ENCODE measurements at places on chromosomes 3 and 15. TPM values are rescaled to one million over a fixed set of nuclear protein-coding genes. Genes with fewer than 3 reads are reported as not detected.

GRCh38 chr15:92277776-92278175 is 115.9 kb upstream of the ST8SIA2 start:
- DNase-seq, result no peak

DNA sequence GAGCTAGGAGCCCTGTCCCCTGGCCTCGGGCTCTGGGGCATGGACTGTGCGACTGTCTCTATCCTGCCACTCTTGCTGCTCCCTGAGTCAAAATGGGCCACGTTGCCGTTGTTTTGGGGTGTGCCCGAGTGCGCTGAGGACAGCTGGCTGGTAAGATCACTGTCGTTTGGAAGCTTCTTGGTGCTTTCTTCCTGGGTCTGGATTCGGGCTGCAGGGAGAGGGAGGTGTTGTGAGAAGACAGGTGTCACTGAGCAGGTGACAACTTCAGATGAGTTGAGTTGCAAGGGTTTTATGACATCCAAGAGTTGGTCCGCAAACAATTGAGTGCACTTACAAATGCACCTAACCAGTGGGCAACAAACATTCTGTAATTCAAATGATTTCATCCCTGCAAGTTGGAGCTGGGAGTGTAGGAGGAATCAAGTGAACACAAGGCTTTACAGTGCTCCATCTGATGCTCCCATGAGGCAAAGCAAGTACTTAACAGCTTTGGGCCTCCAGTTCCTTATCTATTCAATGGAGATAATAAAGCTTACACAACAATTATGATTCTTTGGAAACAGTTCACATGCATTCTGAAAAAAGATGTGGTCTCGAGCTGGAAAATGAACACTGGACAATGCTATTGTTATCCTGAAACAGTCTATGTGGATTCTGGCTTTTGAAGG is 11.0 kb upstream of the STARD5 start:
- DNase-seq, result no peak

DNA sequence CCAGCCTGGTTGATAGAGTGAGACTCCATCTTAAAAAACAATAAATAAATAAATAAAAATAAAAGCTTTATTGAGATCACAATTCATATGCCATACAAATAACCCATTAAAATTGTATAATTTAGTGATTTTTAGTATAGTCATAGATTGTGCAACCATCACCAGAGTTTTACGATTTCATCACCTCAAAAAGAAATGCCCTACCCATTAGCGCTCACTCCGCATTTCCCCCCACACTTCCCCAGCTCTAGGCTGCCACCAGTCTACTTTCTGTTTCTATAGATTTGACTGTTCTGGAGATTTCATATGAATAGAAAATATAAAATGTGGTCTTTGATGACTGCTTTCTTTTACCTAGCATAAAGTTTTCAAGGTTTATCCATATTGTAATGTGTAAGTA is 57.0 kb downstream of the ARHGEF26 start:
- no peak for DNase-seq

The TIMP4 gene
- 78.9 TPM for total RNA-seq

DNA sequence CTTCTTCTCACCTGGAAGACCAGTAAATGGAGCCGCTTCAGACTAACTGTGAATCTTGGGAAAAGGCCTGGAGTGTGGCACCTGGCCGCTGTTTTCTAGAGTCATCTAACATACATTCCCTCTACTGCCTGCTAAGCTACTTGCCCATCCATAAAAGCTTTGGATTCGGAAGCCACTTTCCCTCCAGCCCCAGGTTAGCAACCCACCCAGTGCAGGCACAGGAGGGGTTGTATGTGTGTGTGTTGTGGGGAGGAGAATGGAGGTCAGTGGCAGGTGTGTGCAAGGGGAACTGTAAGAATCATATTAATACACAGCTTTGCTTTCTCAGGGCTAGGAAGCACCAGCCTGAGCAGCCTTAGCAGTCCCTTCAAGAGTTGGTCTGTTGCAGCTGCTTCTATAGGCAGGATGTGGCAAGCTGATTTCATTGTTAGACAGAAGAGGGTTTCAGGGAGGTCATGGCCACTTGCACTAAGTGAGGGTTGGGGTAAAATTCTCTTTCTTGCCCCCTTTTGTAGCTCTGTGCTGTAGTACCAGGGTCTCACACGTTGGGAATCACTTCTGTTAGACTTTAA is 8.9 kb downstream of the NSUN3 start:
- no peak for DNase-seq

- peak; percentile 84 for DNase-seq
Measured at GRCh38 chr3:122794779-122795673, at the start of gene SLC49A4. SLC49A4 (plus strand) TSS chr3:122795069; CDS start chr3:122795193, 124 bp downstream.

The RGMA gene
- total RNA-seq, result 76.7 TPM

DNA sequence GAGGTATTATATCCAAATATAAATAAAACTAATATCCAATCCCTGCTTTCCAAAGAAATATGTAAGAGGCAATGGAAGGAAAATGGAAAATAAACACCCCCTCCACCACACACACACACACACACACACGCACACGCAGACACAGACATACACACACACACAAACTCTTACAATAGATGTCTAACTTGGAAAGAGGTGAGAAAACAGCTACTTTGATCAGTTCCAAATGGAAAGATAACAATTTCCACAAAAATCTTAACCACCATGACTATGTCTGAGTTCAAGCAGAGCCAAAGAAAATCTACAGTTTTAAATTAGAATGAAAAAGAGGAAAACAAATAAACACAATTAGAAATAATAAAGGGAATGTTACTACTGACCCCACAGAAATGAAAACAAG is 285.3 kb upstream of the TGFBR2 start:
- no peak for DNase-seq

The SLC12A1 gene
- total RNA-seq, result not detected

DNA sequence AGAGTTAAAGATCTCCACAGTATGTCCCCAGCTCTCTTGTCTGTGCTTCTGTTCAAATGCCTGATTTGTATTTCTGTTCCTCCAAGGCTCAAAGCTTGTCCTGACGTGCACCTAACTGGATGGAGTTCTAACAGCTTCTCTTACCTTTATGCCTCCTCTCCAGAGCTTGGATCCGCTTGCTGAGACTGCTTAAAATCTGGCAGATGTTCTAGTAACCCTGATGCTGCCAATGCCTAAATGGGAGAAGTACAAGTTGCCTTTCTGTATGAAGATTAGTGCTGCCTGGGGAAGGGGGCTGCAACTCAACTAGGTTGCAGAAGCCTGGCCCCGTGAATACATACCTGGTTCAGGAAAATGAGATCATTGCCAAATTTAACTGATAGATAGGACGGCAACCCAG is 354.5 kb upstream of the KCNMB2 start:
- DNase-seq, result no peak

GRCh38 chr3:196631682-196632045 is 7.8 kb upstream of the NRROS start:
- DNase-seq, result no peak

DNA sequence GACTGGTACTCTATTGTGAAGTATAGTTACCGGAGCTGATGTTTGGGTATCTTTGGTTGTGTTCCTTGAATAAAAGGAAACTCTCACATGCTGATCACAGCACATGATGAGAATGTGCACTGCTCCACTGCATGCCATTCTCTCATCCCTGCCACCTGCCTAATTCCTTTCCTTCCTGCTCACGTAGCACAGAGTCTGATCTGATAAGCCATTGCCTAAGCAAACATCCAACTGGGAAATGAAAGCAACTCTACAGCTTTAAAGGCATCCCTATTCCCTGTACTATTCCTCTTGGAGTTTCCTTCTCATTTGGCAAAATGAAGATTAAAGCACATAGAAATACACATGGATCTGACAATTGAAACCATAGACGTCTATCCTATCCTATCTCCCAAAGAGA is 359.8 kb downstream of the C3orf38 start:
- no peak for DNase-seq

The TMEM266 gene
- total RNA-seq, result not detected

DNA sequence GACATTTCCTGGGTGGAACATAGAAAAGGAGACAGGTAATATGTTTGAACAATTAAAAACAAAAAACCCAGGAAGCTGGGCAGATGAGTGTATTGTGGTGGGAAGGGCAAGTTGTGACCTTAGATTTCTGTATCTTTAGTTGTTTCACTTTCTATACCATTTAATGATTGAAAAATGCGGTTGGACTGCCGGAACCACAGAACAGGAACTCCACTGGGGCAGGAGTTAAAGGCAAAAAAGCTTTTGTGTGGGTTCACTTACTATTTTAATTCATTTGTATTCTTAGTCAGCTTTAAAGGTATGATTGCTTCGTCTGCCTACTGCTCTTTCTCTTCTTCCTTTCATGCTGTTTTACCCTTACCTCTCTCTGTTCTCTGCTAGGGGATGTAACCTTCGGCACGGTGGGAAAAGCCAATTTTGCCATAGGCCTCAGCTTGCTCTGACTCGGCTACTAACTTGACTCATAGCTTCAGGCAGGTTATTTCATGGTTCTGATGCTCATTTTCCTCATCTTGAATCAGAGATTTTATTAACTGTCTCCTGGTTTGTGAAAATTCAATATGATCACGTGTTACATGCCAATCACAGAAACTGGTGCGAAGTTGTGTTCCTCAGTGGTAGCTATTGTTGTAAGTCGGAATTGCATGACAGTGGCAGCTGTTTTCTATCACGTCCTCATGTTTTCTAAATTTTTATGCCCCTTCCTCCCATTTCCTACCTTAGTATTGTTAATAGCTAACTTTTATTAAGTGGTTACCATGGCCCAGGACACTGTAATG is 1.6 kb upstream of the MCTP2 start:
- no peak for DNase-seq

The LTF gene
- 1.4 TPM for total RNA-seq

DNA sequence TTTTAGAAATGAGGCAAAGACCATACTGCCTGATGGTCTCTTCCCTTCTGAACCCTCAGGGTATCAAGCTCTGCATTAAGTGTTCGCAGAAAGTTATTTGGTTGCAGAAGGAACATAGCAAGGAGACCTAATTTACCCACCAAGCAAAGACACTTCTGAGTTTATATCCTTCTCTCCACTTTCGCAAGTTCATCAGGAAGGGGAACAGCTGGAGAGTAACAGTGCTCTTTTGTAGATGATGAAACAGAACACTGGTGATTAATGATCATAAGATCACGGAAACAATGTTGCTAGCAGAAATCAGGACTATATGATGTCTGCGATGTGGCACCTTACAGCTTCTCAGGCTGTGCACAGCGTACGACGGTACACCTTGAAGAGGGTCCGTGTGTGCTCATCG is 62.1 kb downstream of the NCEH1 start:
- DNase-seq, result no peak

DNA sequence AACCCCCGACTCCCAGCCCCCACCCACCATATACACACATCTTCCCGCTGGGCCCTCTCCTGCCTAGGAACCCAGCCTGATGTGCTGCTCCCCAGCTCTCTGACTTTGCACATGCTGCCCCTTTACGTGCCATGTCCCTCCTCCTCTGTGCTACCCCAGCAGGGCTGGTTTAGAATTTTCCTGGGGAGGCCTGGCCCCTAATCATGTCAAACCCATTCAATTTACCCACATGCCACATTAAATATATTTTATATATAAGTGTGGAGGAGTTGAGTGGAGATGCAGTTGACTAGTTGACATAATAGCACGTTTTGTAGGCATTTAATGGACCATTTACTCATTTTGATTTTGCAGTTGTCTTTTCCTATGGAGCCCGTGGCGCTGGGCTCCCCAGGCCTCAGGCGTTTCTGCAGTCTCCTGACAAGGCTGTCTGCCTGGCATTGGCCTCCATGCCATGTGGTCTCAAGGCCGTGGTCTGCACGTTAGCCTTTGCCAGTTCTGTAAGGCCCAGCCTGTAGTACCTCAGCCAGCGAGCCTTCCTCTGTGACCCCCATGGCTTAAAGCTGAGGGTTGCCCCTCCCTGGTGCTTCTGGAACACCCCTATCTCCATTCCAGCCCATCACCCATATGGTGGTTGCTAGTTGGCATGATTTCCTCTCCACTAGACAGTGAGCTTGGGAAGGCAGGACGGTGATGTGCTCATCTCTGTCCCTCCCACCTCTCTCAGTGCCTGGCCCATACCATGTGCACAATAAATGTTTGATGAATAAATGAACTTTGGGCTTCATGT is 155.8 kb downstream of the TLE3 start:
- no peak for DNase-seq

- DNase-seq, result peak; percentile 78
Measured at GRCh38 chr3:49238274-49239127, 38.5 kb downstream of the C3orf62 start.

The GPR62 gene
- not detected for total RNA-seq

DNA sequence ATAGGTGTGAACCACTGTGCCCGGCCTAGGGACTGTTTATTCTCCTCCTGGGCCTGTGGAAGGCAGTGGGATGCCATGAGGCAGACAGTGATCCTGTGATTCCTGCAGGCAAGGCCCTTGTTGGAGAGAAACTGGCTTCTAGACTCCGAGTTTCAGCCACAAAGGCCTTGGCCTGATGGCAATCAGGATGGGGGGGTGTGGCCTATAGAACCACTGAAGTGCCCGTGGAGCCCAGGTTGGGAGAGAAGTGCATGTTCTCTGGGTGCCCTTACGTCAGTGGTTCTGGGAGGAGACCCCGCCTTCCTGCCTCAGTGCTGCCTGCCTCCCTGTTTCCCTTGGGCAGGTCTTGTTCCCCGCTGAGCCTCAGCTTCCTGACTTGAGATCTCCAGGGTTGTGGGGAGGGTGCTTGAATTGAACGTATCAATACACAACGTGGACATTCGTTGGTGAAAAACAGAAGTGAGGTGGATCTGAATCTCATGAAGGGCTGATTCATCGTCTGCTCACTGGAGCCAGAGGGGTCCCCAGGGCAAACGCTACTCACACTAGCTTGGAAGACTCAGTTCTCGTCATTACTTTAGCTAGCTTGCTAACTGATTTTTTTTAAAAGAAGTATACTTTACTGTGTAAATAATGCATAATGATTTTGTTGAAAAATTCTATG is 31.8 kb downstream of the IRAK2 start:
- DNase-seq, result no peak

The UBE2E1 gene
- 74.6 TPM for total RNA-seq

The DPPA2 gene
- total RNA-seq, result not detected

The GOLGA8Q gene
- total RNA-seq, result not detected

- no peak for DNase-seq
Measured at GRCh38 chr15:76386926-76387325, 50.4 kb downstream of the ISL2 start.

GRCh38 chr15:101489237-101489598 is 289 bp downstream of the PCSK6 start:
- DNase-seq, result peak; percentile 50

DNA sequence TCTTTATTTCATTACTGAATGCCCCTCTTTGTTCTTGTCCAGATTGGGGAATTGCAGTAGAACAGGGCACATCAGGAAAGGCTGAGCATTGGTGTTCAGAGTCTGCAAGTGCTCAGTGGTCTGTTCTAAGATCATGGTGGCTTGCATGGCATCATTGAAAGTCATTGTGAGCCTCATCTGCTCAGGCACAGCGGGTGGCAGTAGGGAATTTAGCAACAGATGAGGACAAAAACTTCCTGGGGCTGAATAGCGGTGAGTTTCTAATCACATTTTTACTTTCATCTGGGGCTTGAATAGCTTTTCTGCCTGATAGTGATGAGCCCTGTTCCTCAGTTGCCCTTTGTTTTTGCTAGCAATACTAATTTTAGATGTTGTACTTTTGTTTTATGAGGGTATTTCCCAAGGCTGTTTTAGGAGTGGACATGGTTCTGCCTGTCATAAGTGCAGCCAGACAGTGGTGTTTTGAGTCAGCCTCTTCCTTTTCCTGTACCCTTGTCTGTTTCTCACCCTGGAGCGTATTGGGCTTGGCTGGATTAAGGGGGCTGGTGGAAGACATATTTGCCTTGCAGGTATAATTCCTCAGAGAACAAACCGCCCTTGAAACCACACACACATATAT is 127.2 kb upstream of the IL12A start:
- DNase-seq, result no peak

The BFSP2 gene
- not detected for total RNA-seq

The CCR9 gene
- not detected for total RNA-seq

- DNase-seq, result peak; percentile 80
Measured at GRCh38 chr3:13077431-13078162, 4.4 kb upstream of the IQSEC1 start.

GRCh38 chr15:91946581-91947292 is 93.2 kb downstream of the SLCO3A1 start:
- no peak for DNase-seq

Data from ascending aorta (tissue), 2 donors.